Skeletal muscle cell (primary cell): ENCODE measurements at places on chromosomes 16 and 17.

- no peak for DNase-seq
Observed at GRCh38 chr17:51279183-51279582, 18.8 kb downstream of the UTP18 start.

GRCh38 chr16:13992976-13993375 lies 73.0 kb downstream of the ERCC4 start:
- no peak for DNase-seq

- DNase-seq, result no peak
Observed at GRCh38 chr17:50185631-50186471, 15.6 kb downstream of the COL1A1 start.

GRCh38 chr17:31738996-31739699 lies 119.9 kb downstream of the COPRS start:
- no peak for DNase-seq

DNA sequence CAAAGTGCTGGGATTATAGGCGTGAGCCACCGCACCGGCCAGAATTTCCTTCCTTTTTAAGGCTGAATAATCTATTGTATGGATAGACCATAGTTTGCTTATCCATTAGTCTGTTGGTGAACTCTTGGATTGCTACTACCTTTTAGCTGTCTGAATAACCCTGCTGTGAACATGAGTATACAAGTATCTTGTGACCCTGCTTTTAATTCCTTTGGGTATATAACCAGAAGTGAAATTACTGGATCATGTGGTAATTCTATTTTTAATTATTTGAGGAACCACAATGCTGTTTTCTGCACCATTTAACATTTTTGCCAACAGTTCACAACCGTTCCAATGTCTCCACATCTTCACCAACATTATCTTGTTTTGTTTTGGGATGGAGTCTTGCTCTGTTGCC lies 4.6 kb upstream of the OTOA start:
- DNase-seq, result no peak

DNA sequence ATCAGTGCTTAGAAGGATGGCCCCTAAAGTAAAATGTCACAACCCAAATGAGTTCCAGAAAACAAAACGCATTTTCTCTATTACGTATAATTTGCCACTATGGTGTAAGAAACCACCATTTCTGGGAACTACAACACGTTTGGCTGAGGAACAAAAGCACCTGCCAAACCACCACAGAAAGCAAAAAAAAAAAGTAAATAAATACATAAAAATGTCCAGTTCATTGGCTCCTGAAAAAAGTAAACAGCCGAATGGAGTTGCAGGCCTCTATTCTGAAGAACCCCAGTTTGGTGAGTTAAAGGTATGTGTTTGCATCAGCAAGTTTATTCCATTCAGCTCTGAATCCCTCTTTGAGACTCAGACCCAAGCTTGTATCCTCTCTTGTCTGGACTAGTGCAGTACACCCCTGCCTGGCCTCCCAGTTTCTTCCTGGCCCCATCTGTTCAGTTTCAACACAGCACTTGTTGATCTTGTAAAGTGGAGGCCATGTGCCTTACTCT lies 36.9 kb downstream of the ERN1 start:
- DNase-seq, result no peak

DNA sequence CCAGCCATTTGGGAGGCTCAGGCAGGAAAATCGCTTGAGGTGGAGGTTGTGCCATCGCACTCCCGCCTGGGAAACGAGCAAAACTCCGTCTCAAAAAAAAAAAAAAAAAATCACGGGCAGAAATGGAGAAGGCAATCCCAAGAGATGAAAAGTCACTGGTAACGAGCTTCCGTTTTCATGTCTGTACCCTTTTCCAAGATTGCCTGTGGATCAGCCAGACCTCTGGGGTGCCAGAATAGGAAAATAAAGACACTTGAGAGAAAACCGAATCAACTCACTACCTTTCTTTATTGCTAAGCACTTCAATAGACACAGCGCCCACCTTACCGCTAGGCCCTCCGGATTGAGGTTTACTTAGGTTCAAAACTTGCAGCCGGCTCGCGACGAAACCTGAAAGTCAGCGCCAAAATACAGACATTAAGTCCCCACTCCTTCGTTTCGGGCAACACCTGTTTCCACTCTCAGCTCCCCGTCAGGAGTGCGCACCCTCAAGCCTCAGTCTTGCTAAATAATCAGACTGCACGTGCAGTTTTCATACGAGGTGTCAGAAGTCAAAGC lies 970 bp upstream of the TRAF7 start:
- DNase-seq, result no peak

DNA sequence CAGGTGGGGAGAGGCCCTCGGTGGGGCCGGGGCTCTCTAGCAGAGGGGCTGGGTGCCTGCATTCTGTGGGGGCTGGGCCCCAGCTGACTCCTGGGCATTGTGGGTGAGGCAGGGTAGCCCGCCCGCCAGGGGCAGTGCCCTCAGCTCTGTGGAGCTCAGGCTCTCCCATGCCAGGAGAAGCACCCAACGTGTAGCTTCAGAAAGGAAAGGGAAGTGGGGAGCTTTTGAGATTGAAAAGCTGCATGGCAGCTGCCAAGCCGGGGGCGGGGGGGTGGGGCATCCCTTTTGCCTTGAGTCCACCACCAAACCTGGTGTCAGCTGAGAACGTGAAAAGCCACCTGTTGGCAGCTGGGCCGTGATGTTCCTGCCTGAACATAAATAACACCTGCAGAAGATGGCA lies 192.1 kb upstream of the CIBAR2 start:
- DNase-seq, result no peak

GRCh38 chr17:46771561-46772474 lies 46.7 kb downstream of the WNT3 start:
- no peak for DNase-seq

DNA sequence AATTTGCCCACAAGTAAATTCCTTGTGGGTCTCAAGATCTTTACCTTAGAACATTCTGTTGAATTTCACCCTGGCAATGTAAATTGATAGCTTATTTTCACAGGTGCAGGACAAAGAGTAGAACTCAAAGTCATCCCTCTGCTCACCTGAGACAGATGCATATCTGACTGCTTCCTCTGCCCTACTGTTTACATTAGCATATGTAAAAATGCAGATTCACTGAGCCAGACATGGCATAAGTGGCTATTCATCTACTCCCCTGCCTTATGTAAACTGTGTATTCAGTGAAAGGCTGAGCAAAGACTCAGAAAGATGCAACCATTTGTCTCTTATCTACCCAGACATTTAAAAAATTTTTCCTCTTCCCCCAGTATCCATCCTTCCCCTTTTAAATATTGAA lies 22.3 kb upstream of the MILR1 start:
- DNase-seq, result no peak

GRCh38 chr17:3882276-3882675 lies 10.6 kb downstream of the CAMKK1 start:
- DNase-seq, result no peak

DNA sequence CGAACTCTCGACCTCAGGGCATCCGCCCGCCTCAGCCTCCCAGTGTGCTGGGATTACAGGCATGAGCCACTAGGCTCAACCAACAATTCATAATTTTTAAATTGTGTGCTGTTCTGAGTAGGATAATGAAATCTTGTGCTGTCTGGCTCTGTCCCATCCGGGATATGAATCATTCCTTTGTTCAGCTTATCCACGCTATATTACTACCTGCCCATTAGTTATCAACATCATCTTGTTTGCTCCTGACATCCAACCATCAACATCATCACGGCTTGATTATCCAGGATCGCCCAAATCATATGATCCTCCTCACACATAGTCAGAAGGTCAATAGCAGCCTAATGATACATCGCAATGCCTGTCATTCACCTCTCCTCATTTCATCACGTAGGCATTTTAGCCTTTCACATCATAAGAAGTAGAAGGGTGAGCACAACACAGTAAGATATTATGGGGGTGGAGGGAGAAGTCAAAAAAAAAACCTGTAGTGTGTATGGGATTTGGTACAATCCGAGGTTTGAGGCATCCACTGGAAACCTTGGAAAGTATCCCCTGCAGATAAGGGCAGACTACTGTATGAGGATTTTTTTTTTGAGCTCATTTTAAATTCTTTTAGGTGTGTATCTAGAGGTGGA lies 77.0 kb upstream of the SIAH1 start:
- DNase-seq, result no peak

DNA sequence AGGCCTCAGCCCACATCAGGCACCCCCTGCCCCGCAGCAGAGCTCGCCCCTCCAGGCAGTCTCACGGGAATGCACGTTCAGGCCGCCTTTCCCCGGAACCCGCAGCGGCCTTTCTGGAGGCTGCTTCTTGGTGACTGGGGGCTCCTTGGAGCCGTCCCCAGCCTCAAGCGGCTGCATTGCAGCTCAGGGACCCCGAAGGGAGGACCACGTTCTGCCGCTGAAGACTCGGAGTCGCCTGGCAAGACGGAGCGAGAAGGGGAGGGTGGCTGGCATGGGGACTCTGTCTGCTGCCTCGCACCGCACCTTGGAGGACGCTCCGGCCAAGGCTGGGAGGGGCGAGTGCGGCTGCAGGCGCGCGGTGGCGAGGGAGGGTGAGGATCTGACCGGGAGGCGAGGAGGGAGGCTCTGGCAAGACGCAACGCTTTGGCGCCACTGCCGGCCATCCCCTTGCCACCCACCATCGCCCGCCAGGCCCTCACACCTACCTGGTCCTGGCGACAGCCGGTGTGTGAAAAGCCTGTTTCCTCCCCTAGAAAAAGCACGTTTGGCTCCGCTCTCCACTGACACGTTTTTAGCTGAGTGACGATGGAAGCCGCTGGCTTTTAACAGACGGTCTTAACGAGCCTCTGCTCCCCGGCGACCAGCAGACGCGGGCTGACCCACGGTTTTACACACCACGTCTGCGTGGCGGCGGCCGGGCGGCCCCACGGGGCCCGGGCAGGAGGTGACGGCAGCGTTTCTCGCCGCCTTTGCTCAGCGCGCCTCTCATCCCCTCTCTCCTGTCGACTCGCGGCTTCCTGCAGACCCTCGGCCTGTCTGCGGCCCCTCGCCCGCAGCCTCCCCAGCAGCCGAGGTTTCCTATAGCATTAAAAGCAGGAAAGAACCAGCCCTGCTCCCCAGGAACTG lies 16.7 kb upstream of the GNG13 start:
- no peak for DNase-seq

GRCh38 chr17:8025176-8025911 lies 13.5 kb upstream of the ALOX15B start:
- DNase-seq, result no peak
